WTC11 (cell line): ENCODE measurements at places on chromosomes 3 and 15.

DNA sequence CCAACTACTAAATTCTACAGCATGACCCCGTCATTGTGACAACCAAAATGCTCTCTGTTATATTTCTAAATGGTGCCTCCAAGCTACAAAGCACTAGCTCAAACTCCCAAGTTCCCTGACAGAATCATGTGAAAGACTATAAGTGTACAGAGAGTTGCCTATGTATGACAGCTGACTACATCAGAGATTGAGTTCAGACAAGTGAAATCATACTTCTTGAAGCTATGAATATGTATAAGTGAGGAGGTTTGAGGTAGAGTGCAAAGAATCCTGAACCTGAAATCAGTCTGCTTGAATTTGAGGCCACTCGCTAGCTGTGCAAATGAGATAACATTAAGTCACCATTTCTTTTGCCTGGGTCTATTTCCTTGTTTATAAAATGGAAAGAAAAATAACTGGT, 63.9 kb upstream of the TP63 start:
- peaks cover 5% of the 10 kb centered on the region for H3K4me1 ChIP-seq
- no peaks in the 10 kb centered on the region for H3K27me3 ChIP-seq
- DNase-seq = no peak
- no peaks in the 10 kb centered on the region for H3K36me3 ChIP-seq
- H3K4me3 ChIP-seq = no peak overlapping the region

DNA sequence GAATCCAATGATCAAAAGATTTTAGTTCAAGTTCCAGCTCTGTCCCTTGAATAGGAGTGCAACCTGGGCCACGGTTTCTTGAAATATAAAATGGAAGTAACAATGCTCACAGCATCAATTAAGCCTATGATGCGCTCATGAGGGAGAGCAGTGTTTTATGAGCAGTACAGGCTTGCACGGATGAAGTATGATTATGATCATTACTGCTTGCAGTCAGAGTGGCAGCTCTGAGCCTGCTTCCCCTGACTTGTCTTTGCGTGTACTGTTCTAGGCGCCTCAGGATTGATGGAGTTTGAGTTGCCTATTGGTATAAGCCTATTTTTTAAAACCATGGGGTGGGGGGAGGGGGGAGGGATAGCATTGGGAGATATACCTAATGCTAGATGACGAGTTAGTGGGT, 37.0 kb downstream of the ITGB5 start:
- H3K4me1 ChIP-seq = peaks cover 39% of the 10 kb centered on the region
- H3K36me3 ChIP-seq = peaks cover 51% of the 10 kb centered on the region
- no peak for DNase-seq
- H3K4me3 ChIP-seq = no peak overlapping the region

DNA sequence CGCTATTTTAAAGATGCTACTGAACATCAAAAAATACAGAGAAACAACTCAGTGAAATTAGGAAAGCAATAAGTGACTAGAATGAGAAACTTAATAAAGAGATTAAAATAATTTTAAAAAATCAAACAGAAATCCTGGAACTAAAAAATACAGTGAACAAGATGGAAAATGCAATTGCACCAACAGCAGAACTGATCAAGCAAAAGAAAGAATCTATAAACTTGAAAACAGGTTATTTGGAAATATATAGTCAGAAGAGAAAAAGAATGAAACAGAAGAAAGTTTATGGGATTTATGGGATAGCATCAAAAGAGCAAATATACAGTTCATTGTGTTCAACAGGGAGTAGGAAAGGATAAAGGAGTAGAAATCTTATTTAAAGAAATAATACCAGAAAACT, 53.3 kb downstream of the MEX3B start:
- no peak overlapping the region for H3K27ac ChIP-seq
- peaks cover 6% of the 10 kb centered on the region for H3K27me3 ChIP-seq
- H3K4me3 ChIP-seq = no peak overlapping the region
- H3K4me1 ChIP-seq = peaks cover 18% of the 10 kb centered on the region
- peaks cover 34% of the 10 kb centered on the region for H3K36me3 ChIP-seq

DNA sequence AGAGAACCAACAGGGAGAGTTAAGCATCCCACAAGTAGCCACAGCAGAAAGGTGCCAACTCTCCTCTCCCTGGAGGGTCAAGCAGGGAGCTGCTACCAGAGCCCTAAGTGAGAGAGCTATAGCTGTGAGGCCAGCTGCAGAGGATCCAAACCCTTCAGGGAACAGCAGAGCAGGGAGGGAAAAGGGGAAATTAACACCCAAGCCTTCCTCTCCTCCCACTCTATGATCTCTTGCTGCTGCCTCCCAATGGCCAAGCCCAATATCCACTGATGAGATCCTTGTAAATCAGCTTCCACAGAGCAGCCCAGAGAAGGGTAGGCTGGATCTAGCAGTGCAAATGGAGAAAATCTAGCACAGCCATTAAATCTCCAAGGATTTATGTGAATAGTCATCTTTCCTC, 68.2 kb upstream of the THBS1 start:
- H3K4me3 ChIP-seq = no peak overlapping the region
- no peak overlapping the region for H3K27ac ChIP-seq
- H3K4me1 ChIP-seq = no peaks in the 10 kb centered on the region
- peaks cover 8% of the 10 kb centered on the region; the same call in 1 of the 2 replicates for H3K36me3 ChIP-seq
- no peak for DNase-seq

DNA sequence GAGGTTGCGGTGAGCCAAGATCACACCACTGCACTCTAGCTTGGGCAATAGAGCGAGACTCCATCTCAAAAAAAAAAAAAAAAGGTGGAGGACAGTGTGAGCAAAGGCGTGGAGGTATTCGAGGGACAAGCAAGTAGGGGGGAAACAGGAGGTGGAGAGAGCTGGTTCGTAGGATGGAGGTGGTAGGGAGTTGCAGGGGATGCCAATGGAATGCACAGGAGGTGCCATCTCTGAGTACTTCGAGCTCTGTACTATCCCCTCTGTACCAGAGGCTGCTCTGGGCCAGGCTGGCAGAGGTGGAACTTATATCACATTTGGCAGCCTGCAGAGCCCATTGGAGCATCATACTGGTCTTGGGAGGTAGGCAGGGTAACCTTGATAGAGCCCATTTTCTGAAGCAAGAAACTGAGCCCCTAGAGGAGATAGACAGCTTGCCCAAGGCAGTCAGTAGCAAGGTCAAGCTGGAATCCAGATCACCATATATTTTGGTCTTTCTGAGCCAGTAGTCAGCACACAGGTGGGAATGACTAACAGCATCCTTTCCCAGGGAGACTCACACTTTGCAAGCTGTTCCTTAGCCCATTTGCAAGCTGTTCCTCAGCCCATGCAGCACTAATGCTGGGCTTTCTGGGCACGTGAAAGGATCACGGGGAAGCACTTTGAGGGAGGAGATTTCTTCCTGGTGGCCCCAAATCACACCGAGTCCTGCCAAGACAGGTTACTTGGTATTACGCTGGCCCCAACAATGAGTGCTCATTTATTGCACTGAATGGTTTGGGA, 9.2 kb upstream of the CCDC33 start:
- H3K4me3 ChIP-seq = no peak overlapping the region
- H3K27ac ChIP-seq = no peak overlapping the region
- no peak for DNase-seq
- peaks cover 80% of the 10 kb centered on the region for H3K27me3 ChIP-seq
- no peaks in the 10 kb centered on the region for H3K36me3 ChIP-seq

DNA sequence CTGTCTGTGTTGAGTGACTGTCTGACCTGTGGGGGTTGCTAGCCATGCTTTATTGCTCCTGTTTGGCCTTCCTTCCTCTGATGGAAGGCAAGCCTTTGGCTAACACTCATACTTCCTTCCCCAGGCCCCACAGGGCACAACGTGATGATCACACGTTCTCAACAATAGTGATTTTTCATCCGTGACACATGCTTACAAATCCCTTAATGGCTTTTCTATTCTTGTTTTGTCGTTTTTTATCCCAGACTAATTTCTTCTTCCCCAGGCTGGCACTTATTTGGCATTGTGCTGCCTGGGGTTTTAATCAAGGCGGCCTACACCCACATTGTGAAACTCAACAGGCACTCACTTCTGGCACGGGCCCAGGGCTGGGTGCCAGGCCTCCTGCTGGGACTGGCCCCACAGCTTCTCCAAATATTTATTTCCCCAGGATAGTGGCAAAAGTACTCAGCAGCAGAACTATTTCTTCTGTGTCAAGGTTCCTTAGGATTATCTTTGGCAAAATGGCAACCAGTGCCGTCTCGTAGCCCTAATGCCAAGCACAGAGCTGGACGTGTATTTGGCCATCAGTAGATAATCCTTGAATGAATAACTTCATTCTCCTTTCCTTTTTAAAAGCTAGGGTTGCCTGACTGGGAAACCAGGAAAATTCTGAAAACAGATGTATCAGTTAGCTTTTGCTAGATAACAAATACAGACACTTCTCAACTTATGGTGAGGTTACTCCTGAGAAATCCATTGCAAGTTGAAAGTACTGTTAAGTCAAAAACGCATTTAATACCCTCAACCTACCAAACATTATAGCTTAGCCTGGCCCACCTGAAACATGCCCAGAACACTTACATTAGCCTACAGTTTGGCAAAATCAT, 30.6 kb downstream of the CMTM7 start:
- DNase-seq = no peak
- no peak overlapping the region for H3K4me3 ChIP-seq
- peaks cover 18% of the 10 kb centered on the region for H3K36me3 ChIP-seq

DNA sequence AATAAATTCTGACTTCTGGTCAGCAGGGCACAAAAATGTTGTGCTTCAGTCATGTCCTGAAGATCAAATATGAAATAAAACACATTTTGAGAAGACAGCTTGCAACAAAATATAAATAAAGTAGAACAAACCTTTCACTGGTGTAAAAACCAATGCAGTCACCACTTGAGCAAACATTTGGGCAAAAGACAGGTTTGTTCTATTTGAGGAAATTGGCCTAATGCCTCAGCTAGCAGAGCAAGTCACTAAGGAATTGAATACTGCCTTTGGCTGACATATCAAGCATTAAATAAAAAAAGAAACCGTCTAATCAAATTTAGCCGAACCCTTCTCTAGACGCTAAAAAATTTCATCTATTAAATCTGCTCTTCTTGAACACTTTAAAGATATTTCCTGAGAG, 475.4 kb upstream of the CNTN3 start:
- H3K4me3 ChIP-seq = no peak overlapping the region
- peaks cover 3% of the 10 kb centered on the region; the same call in 1 of the 2 replicates for H3K4me1 ChIP-seq
- DNase-seq = no peak
- no peaks in the 10 kb centered on the region for H3K27me3 ChIP-seq
- H3K27ac ChIP-seq = no peak overlapping the region

- DNase-seq = no peak
- peaks cover 4% of the 10 kb centered on the region for H3K4me1 ChIP-seq
- no peak overlapping the region for H3K4me3 ChIP-seq
- H3K36me3 ChIP-seq = no peaks in the 10 kb centered on the region
- no peak overlapping the region for H3K27ac ChIP-seq
- H3K27me3 ChIP-seq = no peaks in the 10 kb centered on the region; the same call in 1 of the 2 replicates
Observed at GRCh38 chr15:81221449-81221848, 24.8 kb downstream of the IL16 start.

DNA sequence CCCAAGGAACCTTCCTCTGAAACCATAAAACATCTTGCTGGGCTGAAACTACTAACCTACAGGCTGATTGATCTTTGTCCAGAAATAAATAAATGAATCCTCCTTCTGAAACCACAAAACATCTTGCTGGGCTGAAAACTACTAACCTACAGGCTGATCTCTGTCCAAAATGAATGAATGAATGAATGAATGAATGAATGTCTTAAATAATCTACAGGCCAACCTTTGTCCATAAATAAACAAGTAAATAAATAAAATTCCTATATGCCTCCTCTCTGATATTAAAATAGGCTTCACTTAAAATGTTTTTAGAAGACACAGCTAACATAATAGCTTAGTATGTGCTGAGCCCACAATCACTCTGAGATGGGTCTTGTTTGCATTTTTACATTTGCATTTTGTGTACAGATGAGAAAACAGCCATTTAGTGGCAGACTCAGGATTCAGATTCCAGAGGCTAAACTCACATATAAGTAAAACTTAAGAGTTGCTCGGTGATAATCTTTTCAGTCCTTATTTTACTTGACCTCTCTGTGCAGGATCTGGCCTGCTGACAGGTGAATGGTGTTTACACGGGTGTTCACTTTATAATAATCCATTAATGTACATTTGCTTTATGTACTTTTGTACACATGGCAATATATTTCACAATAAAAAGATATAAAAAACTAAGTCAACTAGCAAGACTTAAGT, 10.4 kb downstream of the TJP1 start:
- no peak overlapping the region for H3K27ac ChIP-seq
- H3K27me3 ChIP-seq = no peaks in the 10 kb centered on the region
- DNase-seq = no peak
- no peak overlapping the region for H3K4me3 ChIP-seq

DNA sequence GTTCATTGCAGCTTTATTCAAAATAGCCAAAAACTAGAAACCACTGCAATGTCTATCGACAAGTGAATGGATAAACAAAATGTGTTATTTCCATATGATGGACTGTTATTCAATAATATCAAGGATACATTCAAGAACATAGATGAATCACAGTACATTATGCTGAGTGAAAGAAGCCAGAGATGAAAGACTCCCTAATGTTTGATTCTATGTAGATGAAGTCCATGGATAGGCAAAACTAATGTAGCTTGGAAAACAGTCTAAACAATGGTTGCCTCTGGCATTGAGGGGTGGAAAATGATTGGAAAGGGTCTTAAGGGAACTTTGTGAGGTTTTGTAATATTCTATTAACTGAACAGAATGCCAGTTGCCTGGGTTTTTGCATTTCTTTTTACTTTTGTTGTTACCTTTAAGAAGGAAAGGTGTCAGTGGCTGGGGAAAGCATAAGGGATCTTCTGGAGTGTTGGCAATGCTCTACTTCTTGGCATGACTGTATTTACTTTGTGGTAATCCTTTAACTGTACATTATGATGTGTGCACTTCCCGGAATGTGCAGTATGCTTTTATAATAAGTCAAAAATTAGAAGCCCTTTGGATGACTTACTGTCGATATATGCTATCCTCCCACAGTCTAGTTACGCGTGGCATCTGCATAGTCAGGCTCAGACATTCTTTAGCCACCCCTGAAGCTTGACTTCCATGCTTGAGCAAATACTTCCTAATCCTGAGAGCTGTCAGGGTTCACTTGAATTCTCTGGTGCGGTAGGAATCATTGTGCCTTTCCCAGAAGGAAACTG, 20.5 kb upstream of the ATP10A start:
- DNase-seq = no peak
- peaks cover 14% of the 10 kb centered on the region for H3K36me3 ChIP-seq
- no peak overlapping the region for H3K4me3 ChIP-seq
- peaks cover 6% of the 10 kb centered on the region; the same call in 1 of the 2 replicates for H3K4me1 ChIP-seq
- no peaks in the 10 kb centered on the region for H3K27me3 ChIP-seq
